ENCODE measurements at places on chromosomes 3 and 15.

DNA sequence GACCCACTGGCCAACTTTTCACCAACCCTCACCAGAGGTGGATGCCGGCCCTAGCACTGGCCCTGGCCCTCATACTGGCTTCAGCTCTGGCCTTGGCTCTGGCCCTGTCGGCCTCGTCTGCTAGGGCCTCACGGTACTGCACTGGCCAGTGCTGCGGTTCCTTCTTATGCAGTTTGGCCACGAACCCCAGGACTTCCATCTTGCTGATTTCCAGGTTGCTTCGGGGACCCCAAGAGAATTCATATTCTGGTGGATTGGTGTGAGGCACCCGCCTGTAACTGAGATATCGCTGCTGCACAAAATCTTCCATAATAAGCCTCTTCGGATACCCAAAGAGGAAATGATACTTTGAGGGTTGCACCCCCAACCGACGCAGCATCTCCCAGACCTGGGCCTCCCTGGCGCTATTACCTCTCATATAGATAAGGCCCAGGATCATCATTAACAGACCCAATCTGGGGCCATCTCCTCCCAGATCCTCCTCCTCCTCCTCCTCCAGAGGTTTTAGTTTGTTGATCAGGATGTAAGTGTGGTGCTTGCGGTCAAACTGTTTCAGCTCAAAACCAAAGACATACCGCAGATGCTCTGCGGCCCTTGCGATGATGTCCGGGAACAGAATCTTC, 883 bp downstream of the MAGEF1 start:
- DNase-seq, result no peak

- DNase-seq, result no peak
These were observed 4.7 kb upstream of the FEM1B start for GRCh38 chr15:68272721-68273271.

- DNase-seq, result no peak
These were observed 479.4 kb downstream of the ERC2 start for GRCh38 chr3:55988905-55989304.

DNA sequence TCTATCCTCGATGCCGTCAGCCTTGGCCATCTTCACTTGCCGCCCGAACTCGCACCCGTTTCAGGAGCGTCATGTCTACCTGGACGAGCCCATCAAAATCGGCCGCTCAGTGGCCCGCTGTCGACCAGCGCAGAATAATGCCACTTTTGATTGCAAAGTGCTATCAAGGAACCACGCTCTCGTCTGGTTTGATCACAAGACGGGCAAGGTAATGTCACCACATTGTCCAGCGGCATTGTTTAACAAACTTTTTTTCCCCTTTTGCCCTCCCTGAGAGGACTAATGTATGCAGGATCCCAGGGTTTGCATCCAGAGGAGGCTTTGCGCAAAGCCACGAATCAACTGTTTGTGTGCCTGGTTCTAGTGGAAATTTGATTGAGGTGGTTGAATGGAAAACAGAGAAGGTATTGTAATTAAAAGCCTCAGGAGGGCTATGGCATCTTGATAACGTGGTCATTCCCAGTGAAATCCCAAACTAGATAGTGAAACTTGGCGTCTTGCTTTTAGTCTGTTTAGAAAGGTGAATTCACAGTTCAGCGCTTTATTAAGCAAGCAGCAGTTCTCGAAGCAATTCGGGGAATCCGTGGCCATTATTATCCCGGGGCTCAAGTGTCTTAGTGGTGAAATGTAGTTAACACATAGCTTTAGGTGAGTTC, 1.7 kb downstream of the SLMAP start:
- DNase-seq, result no peak

- no peak for DNase-seq
These were observed 31.8 kb downstream of the IRAK2 start for GRCh38 chr3:10196389-10197052.

GRCh38 chr15:59866642-59867041, 137.5 kb upstream of the FOXB1 start:
- no peak for DNase-seq

DNA sequence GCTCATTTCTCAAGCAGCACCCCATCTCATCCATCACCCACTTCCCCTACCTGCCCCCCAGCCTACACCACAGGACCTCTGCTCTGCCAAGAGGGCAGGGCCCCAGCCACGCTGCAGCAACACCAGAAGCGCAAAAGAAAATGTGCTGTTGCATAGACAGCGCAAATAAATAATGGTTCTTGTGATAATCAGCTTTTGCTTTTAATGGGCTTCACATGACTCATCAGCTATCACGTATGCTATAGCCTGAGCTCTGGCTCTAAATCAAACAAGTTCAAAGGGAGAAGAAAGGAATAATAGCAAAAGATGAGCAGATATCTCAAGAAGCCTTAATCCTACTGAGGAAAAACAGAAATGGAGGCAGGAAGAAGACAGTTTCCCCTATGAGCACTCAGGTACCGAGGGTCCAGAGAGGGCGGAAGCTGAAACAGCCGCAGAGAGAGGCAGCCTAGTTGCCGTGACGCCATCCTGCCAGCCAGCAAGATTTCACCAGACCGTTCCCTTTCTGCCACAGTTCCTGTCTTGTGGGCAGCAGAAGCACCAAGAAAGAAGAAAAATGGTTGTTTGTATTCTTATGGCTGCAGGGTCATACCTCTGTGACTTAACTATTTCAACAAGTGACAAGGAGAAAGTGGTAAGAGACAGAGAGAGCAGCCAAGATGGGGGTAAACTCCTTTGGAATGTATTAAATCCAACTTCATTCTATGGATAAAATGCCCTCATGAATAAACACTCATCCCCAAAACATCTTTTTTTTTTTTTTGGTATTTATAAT, 22.0 kb downstream of the RAB27A start:
- peak; percentile 51 for DNase-seq

DNA sequence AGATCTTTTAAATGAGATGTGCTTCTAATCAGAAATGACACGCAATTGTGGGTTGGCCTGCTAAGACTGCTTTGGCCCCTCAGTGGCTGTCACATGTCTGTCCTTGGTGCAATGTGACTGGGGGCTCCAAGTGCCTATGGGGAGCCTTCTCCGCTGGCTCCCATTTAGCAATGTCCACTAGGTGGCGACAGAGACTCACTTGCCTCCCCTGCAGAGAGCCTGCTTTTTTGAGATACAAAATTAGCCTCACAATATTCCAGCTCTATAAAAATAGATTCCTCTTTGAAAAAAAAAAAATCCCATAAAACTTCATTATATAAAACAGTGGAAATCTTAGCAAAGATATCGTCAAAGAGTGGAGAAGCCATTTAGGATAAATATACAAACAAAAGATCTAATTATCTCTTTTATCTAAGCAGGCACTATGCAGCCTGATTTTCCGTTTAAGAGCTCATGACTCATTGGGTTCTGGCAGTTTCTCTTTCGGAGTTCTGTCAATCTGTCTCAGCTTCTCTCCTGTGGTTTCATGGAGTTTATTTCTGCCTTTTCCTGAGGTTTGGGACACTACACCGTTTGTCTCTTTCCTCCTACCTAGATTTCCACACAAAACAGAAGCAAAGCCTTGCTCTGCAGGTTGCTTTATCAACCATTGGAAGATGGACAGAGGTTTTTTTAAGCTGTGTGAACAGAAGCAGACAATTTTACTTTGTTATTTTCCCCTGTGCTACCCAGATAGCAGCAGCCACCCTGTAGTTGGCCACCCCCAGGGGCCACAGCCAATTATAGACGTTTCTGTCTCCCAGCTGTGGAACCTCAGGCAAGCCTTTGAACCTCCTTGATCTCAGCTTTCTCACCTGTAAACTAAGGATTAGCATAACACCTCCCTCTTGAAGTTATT, 68.4 kb upstream of the TNFAIP8L3 start:
- peak; percentile 37 for DNase-seq

GRCh38 chr15:84981711-84982300, at the start of gene PDE8A:
PDE8A (plus strand) TSS chr15:84981856; CDS start chr15:84982163, 307 bp downstream.
- DNase-seq, result peak; percentile 18

DNA sequence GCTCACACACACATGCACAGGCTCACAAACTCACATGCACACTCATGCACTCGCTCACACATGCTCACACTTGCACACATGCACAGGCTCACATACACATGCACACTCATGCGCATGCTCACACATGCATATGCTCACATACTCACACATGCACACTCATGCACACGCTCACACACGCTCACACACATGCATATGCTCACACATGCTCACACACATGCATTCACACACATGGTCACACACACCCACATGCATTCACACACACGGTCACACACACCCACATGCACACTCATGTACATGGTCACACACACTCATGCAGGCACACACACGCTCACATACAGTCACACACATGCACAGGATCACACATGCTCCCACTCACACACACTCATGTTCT, 132.8 kb upstream of the SMAD3 start:
- DNase-seq, result no peak

- DNase-seq, result no peak
These were observed 258.4 kb downstream of the CHL1 start for GRCh38 chr3:454986-455385.

- DNase-seq, result no peak
These were observed 843 bp downstream of the GLCE start for GRCh38 chr15:69161079-69161877.

DNA sequence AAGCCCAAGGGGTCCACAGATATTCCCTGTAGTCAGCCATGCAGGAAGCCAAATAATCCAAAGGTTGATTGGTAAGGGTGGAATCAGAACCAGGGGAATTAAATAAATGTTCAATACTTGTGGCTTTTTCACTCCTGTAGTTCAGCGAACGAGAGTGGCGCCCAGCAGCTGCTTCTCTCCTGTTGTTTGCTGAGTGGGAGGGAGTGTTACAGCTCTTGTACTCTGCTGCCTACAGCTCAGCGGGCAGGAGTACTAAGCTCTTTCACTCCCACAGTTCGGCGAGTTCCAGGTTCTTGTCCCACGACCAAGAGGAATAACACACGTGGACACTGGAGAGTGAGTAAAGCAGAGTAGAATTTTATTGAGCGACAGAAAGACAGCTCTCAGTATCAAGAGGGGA, 105.9 kb downstream of the MOBP start:
- no peak for DNase-seq

DNA sequence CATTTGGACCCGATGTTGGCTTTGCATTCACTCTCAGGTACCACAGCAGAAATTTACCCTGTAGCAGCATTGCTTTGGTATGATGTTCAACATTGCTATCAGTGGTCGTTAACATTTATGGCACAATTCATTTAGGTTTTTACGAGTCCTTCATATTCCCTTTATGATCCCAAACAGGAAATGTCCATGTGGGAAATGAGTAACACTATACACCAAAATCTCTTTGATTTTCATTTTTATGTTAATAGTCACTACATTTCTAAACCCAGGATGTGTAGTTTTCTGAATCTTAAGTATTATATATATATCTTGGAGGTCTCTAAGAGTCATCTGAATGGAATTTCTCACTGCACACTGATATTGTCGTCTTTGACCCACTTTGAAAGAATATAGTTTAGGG, 78.5 kb upstream of the RBMS3 start:
- no peak for DNase-seq

GRCh38 chr3:55164876-55165275, 237.0 kb upstream of the LRTM1 start:
- no peak for DNase-seq

DNA sequence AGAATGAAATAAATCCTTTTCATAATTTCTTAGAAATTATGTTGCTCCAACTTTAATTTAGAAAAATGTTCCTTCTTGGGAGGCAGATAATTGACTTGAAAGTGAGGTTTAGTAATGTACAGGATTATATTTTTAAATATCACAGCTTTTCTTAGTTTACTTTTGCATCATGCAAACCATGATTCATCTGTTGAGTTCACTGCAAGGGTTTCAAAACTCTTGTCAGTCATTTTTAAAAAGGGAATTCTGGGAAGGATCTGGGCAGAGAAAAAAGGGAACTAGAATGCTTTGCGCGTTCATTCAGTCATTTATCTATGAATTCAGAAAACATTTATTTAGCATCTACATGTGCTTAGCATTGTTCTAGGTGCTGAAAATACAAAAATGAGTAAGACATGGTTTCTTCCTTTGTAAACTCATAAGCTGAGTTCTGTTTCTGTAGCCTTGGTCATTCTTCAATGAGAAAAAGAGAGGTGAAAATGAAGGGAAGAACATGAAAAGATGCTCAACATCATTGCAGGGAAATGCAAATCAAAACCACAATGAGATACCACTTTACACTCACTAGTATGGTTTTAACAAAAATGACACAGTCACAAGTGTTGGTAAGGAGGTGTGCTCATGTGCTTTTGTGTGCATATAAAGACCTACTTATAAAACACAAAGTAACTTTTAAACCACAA, 209.1 kb downstream of the NR1D2 start:
- DNase-seq, result no peak

GRCh38 chr3:53191836-53192480, 30.9 kb downstream of the PRKCD start:
- DNase-seq, result no peak

GRCh38 chr15:32659340-32660155, 18.0 kb downstream of the SCG5 start:
- DNase-seq, result no peak

DNA sequence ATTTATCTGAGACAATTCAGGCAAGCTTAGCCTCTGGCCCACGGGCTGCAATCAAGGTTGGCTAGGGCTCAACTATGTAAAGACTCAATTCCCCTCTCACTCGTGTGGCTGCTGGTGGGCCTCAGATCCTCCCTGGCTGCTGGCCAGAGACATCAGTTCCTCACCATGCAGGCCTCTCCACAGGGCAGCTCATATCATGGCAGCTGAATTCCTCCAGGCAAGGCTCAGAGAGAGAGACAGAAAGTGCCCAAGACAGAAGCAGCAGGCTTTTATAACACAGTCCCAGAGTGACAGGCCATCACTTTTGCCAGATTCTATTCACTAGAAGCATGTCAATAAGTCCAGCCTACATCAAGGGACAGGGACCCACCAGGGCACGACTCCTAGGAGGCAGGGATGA, 63.2 kb downstream of the XXYLT1 start:
- no peak for DNase-seq

DNA sequence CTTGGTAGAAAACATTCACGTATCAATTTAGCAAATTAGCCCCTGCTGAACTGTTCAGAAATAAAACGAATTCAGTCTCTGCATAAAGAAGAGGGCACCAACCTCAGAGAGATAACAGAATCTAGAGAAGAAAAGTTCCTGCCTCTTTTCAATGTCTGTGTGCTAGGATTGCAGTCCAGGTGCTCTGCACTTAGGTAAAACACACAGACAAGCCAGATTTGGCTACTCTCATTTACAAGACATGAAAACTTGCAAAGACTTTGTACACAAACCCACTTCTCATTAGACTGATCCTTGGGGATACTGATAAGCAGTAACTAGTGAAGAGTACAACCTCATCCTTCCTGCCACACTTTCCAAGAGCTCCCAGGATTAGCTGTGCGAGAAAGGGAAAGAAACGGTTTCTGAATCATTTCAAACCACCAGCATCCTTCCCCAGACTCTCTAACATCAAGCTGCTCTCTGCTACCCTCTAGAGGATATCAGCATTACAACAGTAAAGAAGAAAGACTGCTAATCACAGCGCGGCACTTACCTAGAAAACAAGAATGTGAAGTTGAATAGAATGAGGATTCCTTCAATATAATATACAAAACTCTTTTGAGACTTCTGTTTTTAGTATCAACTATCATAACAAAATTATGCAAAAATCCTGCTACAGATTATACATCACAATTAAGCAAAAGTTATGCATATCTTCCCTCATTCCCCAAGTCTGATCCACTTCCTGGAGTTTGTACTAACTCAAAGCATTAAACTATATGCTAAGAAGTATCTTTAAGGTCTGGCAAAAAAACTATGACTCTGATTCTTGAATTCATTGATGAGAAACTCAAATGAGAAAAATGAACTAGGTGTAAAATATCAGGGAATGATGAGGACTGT, 306.4 kb downstream of the MAGI1 start:
- DNase-seq, result no peak
